ENCODE measurements at places on chromosomes 16 and 17. TPM values are rescaled to one million over a fixed set of nuclear protein-coding genes. Genes with fewer than 3 reads are reported as not detected.

Gene FKBP10
- 100 TPM for total RNA-seq

Gene SLC6A2
- 0.23 TPM for total RNA-seq

Gene KRTAP9-4
- total RNA-seq: not detected

Gene NFAT5
- 11.8 TPM for total RNA-seq

Gene ZNF276
- 15.2 TPM for total RNA-seq
